ENCODE measurements at places on chromosomes 4 and X.

GRCh38 chr4:6957148-6957520 lies 47.5 kb downstream of the TBC1D14 start:
- no peak for DNase-seq

DNA sequence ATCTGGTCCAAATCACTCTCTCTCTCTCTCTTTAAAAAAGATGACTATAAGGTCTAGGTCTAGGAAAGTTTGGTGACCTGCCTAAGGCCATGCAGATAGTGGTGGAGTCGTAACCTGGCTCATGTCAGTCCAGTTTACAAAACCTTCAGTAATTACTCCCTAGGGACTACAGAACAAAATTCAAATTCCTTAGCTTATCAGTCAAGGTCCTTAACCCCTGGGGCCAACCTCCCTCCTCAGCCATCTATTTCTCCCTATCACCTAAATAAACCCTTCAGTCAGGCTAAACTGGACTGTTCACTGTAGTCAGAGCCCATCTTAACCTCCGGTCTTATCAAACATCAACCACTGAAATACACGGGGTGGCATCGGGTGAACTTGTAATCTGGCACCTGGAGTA lies 68.9 kb downstream of the MAP3K15 start:
- no peak for DNase-seq

GRCh38 chr4:113637823-113638561 lies 123.5 kb downstream of the CAMK2D start:
- no peak for DNase-seq

- DNase-seq: no peak
Observed at GRCh38 chrX:36575670-36576069, 432.5 kb upstream of the FAM47C start.

GRCh38 chr4:24805566-24805965 lies 10.2 kb downstream of the SOD3 start:
- DNase-seq: peak; percentile 53

- DNase-seq: no peak
Observed at GRCh38 chr4:148292686-148293085, 149.5 kb downstream of the NR3C2 start.

DNA sequence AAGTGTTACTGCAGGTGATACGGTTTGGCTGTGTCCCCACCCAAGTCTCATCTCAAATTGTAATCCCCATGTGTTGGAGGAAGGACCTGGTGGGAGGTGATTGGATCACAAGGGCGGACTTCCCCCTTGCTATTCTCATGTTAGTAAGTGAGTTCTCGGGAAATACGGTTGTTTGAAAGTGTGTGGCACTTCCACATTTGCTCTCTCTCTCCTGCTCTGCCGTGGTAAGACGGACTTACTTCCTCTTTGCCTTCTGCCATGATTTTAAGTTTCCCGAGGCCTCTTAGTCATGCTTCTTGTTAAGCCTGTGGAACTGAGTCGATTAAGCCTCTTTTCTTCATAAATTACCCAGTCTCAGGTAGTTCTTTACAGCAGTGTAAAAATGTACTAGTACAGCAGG lies 65.2 kb upstream of the SLC7A11 start:
- peak; percentile 61 for DNase-seq

DNA sequence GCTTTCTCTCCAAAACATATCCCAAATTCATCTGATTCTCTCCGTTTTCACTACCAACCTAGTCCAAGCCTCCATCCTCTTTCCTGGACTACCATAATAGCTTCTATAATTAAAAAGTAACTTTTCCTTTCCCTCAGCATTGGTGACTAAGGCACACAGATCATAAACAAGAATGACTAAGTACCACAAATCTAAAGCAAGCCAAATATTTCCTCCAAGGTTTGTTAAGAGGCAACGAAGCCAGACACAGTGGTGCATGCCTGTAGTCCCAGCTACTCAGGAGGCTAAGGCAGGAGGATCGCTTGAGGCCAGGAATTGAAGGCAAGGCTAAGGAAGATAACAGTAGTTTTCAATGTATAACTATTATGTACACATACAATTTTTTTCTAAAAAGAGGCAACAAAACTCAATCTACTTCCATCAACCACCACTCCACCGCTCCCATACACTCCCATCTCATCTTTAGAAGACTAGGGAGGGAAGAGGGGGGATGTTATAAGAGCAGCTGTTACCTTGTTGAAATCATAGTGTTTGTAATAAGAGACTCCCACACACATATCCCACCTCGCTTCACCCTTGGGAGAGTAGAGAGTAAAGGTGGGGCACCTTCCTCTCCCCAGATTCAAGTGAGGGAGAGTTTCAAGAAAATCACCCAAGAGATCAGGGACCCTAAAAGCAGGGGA lies 4.2 kb upstream of the JCHAIN start:
- no peak for DNase-seq

DNA sequence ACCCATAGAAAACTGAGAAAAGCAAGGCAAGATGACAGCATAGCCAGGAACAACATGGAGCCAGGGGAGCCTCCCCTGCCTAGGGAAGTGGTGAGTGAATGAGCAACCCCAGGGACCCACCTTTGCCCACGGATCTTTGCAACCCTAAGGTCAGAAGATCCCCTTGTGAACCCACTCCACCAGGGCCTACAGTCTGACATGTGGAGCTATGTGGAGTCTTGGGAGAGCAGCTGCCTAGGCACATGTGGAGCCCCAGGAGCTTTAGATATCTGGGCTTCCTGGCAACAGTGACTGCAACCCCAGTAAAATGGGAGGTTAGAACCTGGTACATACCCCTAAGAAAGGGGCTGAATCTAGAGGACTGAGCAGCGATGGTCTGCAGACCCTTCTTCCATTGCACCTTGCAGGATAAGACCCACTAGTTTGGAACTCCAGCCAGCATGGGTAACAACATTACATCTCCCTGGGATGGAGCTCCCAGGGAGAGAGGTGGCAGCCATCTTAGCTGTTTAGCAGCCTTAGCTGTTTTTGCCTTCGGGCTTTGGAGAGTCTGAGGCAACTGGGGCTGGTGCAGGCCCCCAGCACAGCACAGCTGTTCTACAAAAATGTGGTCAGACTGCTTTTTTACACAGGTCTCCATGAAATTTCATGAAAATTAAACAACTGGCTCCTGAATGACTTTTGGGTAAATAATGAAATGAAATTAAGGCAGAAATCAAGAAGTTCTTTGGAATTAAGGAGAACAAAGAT lies 104.7 kb upstream of the TRIM2 start:
- DNase-seq: no peak

DNA sequence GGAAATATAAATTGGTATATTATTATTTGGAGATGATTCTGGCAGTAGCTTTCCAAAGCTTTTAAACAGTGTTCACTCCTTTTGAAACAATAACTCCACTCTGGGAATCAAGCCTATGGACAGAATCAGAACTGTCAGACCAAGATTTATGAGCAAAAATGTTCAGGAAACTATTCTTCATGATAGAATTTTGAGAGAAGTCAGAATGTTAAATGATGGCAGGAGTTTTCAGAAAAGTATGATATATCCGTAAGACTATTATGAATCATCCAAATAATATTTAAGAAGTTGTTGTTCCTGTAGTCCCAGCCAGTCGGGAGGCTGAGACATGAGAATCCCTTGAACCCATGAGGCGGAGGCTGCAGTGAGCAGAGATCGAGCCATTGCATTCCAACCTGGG lies 50.5 kb upstream of the ADGRG2 start:
- no peak for DNase-seq

DNA sequence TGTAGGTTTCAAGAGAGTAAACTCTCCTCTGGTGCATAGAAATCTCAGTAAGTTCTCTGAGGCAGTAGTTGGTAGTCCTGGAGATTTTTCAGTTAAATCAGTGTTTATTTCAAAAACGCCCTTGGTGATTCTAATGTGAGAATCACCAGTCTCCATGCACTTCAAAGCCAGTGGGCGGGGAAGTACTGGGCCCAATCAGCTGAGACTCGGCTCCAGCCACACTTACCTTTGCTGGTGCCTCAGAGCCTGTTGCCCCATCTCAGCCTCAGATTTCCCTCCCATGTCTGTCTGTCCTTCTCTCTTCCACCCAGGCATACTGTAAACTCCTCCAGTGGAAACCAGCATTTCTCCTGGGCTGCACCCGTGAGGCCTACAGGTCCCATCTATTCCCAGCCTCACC lies 7.4 kb upstream of the MGST2 start:
- DNase-seq: no peak

DNA sequence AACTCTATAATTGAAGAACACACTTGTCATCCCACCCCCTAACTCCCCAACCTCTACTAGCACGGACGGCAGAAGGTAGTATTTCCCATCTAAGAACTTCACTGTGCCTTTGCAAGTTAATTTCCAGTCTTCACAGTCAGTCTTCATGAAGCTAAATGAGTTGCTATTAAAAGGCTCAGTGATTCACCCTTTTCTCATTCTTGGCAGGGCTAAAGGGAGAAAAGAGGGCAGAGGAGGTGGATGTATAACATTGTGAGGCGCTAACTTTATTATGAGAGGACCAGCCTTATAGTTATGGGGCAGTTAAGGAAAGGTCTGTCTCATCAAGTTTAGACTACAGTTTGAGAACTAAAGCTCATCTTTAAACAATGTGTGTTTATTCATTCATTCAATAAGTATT lies 161.0 kb upstream of the S100G start:
- no peak for DNase-seq

- DNase-seq: peak; percentile 86
Observed at GRCh38 chr4:128286474-128287058, 1.0 kb downstream of the PGRMC2 start.

DNA sequence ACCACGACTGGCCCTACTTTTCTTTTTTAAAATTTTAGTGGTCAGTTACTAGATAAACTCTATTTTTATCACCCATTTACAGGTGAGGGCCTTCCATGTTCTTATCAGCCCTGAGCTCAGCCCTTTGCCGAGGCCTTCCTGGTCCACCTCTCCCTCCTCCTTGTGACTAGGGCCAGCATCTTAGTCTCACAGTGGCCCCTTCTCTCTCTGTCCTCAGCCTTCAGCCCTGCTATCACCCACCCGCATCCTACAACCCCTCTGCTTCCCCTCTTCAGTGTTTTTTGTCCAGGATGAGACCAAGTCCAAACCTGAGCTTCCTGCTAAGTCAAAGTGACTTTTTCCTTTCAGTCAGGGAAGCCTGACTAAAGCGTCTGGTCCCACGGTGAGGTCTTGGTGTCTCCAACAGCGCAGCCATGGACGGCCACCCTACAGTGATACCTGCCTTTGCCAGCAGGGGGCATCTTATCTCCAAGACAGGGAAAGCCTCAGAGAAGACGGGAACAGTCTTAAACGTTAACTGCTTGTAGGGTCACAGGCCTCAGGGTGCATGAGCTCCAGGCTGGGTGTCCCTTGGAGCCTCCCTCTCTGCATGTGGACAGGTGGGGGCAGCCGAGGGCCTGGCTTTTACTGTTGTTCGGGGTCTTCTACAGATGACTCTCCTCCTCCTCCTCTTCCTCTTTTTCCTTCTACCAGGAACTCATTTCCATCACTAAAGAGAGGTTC lies 11.7 kb upstream of the GAGE10 start:
- peak; percentile 84 for DNase-seq

DNA sequence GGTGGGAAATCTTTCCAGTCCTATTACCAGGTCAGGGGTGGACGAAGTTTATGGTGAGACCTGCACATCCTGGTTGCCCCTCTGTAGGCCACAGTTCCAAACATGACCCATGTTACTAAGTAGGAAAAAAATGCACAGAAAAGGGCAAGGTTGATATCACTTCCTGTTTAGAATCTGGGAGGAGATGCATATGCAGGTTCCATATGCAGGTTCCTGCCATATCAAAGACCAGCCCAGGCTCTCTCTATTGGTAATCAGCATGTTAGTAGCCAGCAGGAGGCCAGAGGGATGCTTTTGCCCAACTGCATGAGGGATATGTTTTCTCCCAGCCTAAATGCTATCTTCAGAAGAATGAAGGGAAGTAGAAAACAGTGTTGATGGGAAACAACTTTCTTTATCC lies 657.2 kb downstream of the ANKRD50 start:
- DNase-seq: no peak
